ENCODE measurements at places on chromosomes 7 and 10.
A peak's percentile ranks its signal among the peaks of the same experiment; 100 is the strongest.

DNA sequence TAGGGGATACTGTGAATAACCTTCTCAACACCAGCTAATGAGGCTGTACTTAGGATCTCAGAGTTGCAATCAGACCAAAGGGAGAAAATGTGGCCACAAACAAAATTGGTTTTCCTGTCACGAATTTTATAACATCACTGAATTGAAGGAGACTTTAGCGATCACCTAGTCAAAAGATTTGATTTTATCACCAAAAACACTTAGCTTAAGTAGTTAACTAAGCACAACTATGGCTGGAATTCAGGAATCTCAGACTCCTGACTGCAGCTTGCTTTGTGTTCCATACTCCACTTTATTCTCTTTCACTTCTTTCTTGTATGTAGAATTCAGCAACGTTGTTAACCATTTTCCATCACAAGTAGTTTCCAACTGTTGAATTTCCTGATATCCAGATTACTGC, 152.0 kb downstream of the SLC16A9 start:
- no peak for DNase-seq

DNA sequence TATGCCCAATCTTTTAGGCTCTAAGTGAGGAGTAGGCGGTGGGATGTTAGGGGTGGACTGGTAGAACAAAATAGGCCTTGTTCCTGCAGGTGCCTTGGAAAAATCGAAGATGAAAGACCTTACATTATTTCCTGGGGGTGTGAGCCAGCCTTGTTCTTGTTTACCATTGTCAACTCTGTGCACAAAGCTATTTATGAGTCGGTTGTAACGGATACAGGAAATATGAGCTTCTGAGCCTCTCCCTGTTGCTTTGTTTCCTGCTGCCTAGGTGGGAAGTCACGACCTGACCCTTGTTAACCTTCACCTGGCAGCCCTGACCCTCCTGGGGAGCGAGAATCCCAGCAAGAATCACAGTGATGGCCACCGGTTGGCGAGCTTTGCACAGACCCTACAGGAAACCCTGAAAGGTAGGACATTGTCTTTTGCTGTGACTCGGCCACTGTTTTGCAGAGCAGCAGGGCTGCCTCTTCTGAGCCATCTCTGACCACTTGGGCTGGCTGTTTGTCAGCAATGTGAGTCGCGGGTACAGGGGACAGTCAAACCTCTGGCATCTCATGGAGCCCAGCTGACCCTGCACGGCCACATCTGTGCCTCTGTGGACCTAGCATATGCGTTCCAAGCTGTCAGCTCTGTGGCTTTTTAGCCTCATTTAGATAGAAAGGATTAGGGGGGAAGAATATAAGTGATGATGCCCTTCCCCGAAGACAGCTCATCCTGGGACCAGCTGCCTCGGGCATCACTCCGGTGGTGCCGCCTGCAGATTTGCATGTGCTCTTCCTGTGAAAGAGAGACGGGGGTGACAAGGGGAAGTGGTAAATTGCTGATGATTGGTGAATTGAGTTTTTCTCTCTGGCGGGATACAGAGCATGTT, 102.1 kb upstream of the ANLN start:
- no peak for DNase-seq

GRCh38 chr10:132696204-132696603, 89.7 kb downstream of the NKX6-2 start:
- no peak for DNase-seq

- DNase-seq, result no peak
These were observed 8.0 kb downstream of the XRCC2 start for GRCh38 chr7:152667958-152668357.

DNA sequence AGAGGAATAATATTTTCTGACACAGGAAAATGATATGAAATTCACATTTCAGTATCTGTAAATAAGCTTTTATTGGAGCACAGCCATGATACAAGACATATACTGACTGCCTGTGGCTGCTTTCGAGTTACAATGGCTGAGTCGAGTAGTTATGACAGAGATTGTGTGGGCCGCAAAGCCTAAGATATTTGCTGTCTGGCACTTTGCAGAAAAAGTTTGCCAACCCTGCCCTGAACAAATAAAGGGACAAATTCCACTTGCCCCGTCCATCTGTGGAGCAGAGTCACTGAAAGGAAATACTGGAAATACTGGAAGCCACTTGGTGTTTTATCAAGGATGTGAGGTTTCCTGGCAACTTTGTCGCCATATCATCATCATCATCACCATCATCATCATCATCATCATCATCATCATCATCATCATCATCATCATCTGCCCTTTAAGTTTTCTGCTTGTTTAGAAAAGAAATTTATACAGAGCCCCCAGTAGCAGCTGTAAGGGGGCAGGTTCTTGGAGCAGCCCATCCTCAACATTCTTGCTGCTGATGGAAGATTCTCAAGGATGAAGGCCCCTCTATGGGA, 85.8 kb downstream of the TCF7L2 start:
- no peak for DNase-seq

- DNase-seq, result no peak
These were observed 33.6 kb downstream of the SMKR1 start for GRCh38 chr7:129535896-129536295.

GRCh38 chr7:32169228-32169627, 99.0 kb upstream of the PDE1C start:
- DNase-seq, result no peak

- no peak for DNase-seq
These were observed 25.4 kb upstream of the EXOC6 start for GRCh38 chr10:92822964-92823363.

DNA sequence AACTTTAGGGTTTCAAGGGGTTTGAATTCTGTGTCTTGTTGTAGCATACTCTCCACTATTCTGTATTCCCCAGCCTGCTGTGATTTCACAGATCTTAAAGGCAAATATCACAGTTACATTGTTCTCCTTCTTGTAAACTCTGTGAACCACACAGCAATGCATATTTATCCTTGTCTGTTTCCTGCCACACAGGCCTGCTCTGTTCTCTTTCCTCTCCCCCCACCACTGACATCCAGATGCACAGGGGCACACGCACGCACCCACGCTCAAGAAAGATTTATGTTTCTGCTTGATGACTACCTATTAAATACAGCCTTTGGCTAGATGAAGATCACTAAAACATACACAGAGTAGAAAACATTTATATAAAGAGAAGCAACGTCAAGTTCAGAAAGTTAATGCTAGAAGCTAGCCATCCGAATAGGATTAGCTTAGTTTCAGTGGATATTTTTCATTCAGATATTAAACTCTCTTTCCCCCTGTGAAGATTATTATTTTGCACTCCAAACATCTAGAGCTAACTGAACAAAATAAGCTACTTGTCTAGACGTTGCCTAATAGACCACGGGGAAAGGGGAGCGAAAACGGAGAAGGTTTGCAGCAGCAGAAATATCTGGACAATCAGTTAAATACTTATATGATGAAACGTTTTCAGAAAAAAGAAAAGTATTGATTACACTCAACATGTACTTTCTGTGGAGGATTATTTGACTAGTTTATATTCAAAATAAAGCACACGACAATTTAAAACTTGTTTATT, 193.1 kb upstream of the SEMA3C start:
- no peak for DNase-seq

DNA sequence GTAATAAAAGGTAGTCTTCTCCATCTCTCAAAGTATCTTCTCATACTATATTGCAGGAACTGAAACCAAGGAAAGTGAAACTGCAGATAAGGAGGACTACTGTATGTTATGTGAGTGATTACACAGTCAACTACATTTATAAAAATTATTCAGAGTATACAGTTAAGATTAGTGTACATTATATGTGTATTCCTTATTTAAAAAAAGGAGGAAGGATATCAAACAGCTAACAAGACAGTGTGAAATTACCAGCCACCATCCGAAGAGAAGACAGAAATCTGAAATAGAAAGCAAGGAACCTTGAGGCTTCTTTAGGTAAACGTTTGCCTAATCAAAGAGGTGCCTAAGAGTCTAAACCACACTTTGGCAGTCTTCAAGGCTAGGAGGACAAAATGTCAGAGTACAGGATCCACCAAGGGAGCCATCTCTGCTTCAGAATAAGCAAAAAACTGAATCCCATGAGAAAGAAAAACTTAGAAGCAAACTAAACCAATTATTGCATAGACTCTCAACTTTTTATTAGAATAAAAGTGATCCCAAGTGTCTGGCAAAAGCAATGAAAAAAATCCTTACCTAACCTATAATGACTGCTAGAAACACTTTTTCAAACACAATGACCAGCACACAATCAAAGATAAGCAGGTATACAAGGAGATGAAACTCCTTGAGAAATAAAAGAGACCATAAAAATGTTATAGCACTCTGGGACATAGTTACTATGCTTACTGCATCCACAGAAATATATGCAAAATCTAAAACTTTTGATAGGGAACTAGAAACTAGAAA, 6.4 kb downstream of the USP6NL start:
- no peak for DNase-seq

GRCh38 chr10:95423164-95424005, 132.6 kb upstream of the PDLIM1 start:
- DNase-seq, result no peak

DNA sequence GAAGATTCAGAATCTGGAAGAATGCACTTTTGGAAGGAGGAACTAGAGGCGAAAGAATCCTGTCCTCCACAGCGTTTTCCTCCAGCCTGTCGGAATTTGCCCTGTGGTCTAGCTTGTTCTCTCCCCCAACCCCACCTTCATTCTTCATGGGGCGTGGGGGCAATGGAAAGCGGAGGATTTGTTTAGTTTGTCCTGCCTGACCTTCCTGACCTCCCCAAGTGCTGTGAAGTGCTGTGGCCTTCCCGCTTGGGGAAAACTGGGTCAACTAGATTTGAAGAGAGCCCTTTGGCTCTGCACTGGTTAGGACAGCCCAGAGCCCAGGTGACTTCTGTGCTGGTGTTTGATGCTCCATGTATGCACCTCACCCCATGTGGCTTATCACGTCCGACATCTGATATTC, 49.1 kb downstream of the GATA3 start:
- DNase-seq, result no peak

DNA sequence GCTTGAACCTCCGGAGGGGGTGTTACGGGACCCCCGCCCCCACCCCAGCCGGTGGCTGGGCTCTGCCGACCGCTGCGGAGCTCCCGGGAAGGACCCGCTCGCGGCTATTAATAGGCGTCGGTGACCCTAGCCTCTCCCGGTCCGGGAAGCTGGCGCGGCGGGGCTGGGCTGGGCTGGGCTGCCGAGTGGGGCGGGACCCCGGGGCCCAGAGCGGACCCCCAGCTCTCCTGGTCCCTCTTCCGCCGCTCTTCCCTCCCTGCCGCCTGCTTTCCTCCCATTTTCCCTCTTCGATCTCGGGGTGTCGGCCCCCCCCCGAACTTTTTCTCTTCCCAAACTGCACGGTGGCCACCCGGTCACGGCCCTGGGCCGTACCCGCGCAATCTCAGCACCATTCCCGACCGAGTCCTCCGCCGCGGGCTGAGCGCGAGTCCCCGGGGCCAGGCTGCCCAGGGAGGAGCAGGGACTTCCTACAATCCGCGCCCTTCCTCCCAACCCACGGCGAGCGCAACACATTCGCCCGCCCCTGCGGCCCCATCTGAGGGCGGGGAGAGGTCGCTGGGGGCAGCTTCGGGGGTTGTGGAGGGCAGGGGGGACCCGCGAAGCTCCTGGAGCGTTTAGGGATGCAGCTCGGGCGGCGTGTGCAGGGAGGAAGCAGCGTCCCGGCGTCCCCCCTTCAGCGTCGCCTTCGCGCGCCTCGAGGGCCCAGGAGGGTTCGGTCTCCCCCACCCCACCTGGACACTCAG, 3.1 kb upstream of the ELFN1 start:
- no peak for DNase-seq

DNA sequence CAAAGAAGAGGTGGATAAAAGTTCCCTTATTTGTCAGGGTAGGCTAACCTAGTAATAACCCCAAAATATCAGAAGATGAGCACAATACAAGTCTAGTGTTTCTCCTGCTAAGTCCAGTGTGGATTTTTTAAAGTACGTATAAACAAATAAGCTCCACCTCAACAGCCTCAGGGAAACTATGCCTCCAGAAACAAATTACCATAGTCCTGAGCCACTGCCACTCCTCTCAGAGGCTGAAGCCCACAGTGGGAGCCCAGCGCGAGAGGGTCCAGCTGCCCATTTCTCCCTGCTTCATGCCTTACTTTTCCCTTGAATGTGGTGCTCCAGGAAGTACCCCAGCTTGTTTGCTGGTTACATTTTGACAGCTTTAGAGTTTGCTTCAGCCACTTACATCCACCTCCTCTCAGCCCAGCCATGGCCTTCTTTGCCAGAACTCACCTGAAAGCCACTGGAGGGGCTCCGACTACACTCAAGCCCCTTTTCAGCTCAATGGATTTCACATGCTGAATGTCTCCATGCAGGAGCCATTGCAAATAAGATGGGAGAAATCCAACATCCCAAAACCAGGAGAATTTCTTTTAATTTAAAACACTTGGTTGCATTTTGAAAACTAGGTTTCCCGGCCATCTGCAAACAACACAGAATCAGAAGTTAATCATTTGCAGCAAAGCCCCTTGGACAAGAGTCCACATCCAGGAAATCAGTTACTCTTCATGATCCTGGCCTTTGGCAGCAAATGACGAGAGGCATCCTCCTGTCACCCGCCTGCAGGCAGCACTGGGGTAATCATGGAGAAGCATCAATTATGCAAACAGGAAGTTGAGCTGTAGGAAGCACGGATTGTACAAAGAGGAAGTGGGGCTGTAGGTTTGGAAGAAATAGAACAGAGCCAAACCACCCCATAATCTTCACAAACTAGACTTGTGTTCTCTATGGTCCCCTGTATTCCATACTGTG, 138.1 kb downstream of the HERPUD2 start:
- DNase-seq, result no peak

DNA sequence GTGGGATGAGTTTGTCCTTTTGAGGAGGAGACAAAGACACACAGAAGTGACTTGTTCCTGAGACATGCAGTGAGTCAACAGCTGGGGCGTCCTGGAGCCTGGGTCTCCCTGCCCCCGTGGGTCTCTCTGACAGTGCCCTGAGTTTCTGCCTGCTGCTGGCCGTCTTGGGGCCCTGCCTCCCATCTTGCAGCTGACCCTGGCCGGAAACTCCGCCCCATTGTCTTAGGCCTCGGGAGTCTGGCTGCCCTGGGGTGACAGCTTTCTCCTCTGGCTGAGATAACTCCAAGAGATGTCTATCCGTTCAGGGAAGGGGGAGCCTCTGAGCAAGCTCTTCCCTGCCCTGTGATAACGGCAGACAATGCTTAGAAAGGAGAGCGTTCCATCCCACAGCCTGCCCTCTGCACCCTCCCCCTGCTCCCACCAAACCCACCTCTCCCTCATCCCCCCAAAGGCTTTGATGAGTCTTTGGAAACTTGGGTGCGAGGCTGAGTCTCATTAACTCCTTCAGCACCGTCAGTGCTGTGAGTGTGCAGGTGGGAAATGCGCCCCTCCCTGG, 69.5 kb upstream of the PODXL start:
- DNase-seq, result peak; percentile 84

- DNase-seq, result no peak
These were observed 55.5 kb upstream of the CALD1 start for GRCh38 chr7:134723892-134724291.

- DNase-seq, result no peak
These were observed 63.8 kb downstream of the ATAD1 start for GRCh38 chr10:87753995-87754866.

- no peak for DNase-seq
These were observed 7.0 kb downstream of the CALHM3 start for GRCh38 chr10:103472005-103472404.

GRCh38 chr7:41685684-41686083, 17.2 kb downstream of the INHBA start:
- no peak for DNase-seq

- DNase-seq, result no peak
These were observed 2.9 kb upstream of the MYOZ1 start for GRCh38 chr10:73644015-73644743.

- DNase-seq, result no peak
These were observed 24.1 kb upstream of the SFRP5 start for GRCh38 chr10:97795886-97796285.

Data from GM04504 (cell line).